ENCODE measurements at places on chromosomes 7 and 10.

DNA sequence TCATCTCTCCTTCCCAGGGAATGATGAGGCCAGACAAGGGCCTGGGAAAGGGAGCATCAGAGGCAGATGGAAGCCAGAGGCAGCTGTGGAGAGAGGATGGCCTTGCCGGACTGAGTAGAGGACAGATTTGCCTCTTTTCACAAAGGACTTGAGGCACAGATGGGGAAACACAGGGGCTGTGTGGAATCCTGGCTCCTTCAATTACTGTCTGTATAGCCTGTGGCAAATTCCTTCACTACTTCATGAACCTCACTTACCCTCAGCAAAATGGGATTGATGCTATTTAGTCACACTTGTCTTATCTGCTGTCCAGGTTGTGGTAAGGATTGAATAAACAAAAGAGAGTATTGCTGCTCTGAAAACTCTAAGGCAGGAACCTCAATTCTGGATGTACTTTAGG lies 40.3 kb downstream of the SLC25A28 start:
- DNase-seq: no peak

DNA sequence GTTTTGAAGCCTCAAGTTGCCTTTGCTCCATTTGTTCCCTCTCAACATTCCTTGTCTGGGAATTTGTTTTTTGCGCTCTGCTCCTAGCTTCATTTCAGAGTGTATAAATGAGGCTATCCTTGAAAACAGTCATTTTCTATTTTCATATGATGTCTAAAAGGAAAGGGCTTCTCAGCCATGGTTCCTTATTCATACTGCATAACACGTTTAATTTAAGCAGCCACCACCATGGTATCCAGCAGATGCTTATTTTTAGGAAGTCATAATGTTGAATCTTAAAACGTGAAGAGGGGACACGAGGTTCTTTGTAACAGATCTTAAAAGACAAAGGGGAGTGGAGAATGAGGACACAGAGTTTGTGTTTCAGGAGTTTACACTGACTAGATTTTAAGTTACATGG lies 14.5 kb downstream of the POU6F2 start:
- DNase-seq: no peak

- DNase-seq: no peak
Observed at GRCh38 chr7:88565401-88565800, 194.1 kb upstream of the ZNF804B start.

- DNase-seq: no peak
Observed at GRCh38 chr7:107939573-107940489, 48.8 kb downstream of the DLD start.

DNA sequence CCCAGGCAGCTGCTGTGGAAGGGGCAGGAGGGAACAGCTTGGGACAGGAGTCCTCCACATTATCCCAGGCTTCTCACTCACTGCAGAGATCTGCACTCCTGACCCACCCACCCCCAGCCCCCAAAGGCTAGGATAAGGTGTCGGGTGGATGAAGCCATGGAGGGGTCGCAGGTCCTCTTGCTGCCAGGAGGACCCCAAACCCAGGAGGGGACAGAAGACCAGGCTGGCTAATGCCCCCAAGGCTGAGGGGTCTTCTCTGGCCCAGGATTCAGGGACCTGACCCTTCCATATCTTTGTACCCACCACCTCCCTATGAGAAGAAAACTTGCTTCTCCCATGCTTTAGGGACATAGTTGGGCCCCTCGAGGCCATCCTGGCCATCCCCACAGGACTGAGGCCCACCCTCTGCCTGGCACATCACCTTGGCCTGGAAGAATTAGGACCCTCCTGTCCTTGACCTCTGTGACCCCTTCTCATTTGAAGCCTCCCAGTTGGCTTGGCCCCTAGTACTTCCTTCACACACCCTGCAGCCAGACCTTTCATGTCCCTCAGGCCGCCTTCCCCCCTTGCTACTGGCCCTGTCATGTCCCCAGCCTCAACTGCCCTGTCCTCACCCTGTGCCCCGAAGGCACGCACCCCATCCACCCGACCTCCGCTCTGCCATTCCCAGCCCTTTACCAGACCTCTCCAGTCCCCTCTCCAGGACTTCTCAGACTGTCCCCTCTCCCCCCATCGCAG lies 21.6 kb downstream of the KCNH2 start:
- no peak for DNase-seq

- no peak for DNase-seq
Observed at GRCh38 chr10:106559442-106559841, 605.1 kb downstream of the SORCS1 start.

DNA sequence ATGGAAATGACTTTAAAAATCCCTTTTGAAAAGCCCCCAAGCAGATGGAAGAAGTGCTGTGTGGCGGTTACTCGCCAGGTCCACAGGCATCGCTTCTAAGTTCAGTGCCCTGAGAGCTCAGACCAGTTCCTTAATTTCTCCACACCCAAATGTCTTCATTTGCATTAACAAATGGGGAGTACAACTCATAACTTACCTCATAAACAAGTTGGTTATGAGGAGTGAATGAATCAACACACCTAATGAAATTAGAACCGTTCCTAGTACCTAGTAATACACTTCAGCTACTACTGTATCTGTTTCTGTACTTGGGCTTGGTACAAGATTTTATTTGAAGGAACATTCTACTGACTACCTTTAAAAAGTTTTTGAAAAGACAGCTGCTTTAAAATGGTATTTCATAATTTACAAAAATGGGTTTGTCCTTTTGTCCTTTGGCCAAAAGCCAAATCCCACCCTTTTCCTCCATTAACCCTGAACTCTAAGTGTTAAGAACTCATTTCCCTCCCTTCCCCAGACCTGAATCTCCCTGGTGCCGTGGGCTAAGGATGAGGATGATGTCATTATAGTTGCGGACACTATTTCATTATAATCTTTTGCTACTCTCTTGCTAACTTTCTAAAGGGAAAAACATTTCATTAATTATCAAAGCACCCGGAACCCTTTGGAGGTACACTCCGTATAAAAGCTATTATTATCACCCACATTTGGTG lies 221.5 kb upstream of the CELF2 start:
- no peak for DNase-seq

GRCh38 chr7:112223310-112223709 lies 16.8 kb downstream of the ZNF277 start:
- no peak for DNase-seq

DNA sequence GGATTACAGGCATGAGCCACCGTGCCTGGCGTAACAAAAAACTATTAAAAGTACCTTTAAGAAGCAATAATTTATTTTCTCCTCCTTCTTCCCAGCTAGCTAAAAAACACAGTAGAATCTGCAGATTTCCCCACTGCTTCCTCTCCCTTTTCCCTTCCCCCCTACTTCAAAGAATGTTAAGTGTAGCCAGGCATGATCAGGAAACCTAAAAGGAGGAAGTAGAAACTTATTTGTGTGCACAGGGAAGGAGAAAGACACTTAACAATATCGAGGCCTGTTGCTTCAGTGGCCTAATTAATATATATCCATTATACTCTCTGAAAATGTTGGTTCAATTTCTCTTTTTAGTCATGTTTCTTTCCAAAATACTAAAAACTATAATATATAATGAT lies 127.7 kb downstream of the NRBF2 start:
- no peak for DNase-seq
